ENCODE measurements at places on chromosomes 2 and 18.

- DNase-seq: no peak
These were observed 111.3 kb upstream of the CAVIN2 start for GRCh38 chr2:191957996-191958860.

- no peak for DNase-seq
These were observed 282.7 kb upstream of the STON1 start for GRCh38 chr2:48247206-48247605.

GRCh38 chr2:20852139-20852538 is 29.2 kb upstream of the LDAH start:
- DNase-seq: no peak

- DNase-seq: no peak
These were observed 91.2 kb downstream of the LIPG start for GRCh38 chr18:49652881-49653724.

DNA sequence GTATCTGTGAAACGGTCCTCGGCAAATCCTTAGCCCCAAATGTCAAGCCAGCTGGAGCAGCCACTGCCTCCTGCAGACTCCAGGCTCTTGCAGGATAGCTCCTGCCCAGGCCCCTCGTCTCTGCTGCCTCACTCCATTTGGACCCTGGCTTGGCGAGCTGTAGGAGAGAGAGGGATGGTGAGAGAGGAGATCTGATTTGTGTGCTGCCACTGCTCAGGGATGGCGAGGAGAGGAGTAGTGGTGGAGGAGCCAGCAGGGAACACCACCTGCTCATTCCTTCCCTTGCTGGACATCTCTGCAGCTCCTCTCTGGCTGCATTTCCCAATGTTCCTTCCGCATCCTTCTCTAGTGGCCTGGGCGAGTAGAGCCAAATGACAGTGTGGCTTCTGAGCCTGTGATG is 109.1 kb upstream of the NCK2 start:
- DNase-seq: no peak
